ENCODE measurements at places on chromosomes 16 and 17. TPM values are rescaled to one million over a fixed set of nuclear protein-coding genes. Genes with fewer than 3 reads are reported as not detected.

DNA sequence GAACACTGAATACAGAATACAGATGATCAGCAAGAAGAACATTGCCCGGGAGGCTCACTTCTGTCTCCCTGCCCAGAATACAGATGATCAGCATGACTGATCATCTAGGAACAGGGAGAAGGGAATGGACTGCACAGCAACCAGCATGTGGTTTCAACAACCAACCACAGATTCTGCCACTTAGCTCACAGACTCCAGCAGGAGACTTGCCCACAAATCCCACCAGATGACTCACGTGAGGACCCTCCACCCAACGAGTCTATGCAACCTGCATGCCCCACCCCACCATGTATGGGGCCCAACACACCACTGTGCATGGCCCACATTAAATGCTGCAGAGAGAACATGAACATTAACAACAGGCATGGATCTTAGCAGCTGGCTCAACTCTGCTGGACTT, 36.1 kb upstream of the ALOX12 start:
- H3K27me3 ChIP-seq, result no peaks in the 10 kb centered on the region
- H3K4me1 ChIP-seq, result no peaks in the 10 kb centered on the region
- no peak for DNase-seq
- no peak overlapping the region for H3K27ac ChIP-seq
- no peaks in the 10 kb centered on the region for H3K36me3 ChIP-seq

- H3K4me1 ChIP-seq, result no peaks in the 10 kb centered on the region
- no peaks in the 10 kb centered on the region for H3K27me3 ChIP-seq
- DNase-seq, result no peak
- H3K36me3 ChIP-seq, result no peaks in the 10 kb centered on the region
- no peak overlapping the region for H3K27ac ChIP-seq
- no peak overlapping the region for H3K4me3 ChIP-seq
These were observed 130.3 kb downstream of the BRIP1 start for GRCh38 chr17:61733021-61733420.

- H3K27me3 ChIP-seq, result no peaks in the 10 kb centered on the region
- peaks cover 14% of the 10 kb centered on the region for H3K4me1 ChIP-seq
- H3K4me3 ChIP-seq, result no peak overlapping the region
- H3K27ac ChIP-seq, result no peak overlapping the region
- DNase-seq, result no peak
- H3K36me3 ChIP-seq, result no peaks in the 10 kb centered on the region
These were observed 31.3 kb downstream of the DCUN1D3 start for GRCh38 chr16:20868890-20869289.

The EVPL gene
- 0.07 TPM for total RNA-seq

The DPEP2 gene
- total RNA-seq, result 6.4 TPM

The SLC13A5 gene
- total RNA-seq, result not detected

DNA sequence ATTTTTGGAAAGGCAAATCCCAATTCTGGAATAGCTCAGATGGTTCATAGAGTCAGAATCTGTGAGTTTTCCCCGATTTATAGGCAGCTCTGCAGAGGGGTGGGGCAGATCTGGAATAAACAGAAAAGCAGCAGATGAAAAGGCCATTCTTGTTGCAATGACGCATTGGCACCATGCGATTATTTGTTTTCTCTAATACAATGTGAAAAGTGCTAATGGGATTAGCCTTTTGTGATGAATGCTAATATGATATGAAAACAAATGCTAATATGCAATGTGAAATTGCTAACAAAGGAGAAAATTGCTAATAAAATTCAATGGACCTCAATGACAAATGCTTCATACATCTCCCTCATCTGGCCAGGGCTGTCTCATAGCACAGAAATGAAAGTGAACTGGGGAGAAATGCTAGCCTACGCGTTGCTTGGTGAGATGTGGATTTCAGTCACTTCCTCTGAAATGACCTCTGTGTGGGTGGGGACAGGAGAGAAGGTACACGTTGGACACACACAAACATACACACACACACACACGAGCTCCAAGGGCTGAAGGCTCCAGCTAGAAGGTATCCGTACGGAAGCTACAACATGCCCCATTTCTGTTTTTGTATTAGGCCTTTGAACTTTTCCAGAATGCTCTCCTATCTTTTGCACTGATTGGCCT, 394.5 kb downstream of the XYLT1 start:
- no peaks in the 10 kb centered on the region for H3K36me3 ChIP-seq
- H3K4me3 ChIP-seq, result no peak overlapping the region
- DNase-seq, result no peak
- H3K4me1 ChIP-seq, result no peaks in the 10 kb centered on the region

- peak; percentile 85 for DNase-seq
- H3K36me3 ChIP-seq, result peaks cover 16% of the 10 kb centered on the region
- no peaks in the 10 kb centered on the region for H3K27me3 ChIP-seq
- peak within 1 kb of the TSS; percentile 73 for H3K27ac ChIP-seq
- H3K4me3 ChIP-seq, result peak within 1 kb of the TSS; percentile 69
These were observed at the start of gene ALG1 for GRCh38 chr16:5071681-5072333. Gene ALG1 (plus strand): TSS chr16:5071843. CDS start chr16:5071850, 7 bp downstream.

GRCh38 chr17:61225178-61225882, 174.3 kb upstream of the TBX2 start:
- H3K4me1 ChIP-seq, result peaks cover 24% of the 10 kb centered on the region
- DNase-seq, result no peak
- H3K27ac ChIP-seq, result no peak overlapping the region
- no peaks in the 10 kb centered on the region for H3K36me3 ChIP-seq
- H3K4me3 ChIP-seq, result no peak overlapping the region
- H3K27me3 ChIP-seq, result no peaks in the 10 kb centered on the region

GRCh38 chr17:42274812-42275526, 1.2 kb downstream of the STAT5B start:
- peak overlapping the region; percentile 75 for H3K4me3 ChIP-seq
- H3K4me1 ChIP-seq, result peaks cover 55% of the 10 kb centered on the region
- DNase-seq, result no peak
- H3K36me3 ChIP-seq, result no peaks in the 10 kb centered on the region
- no peaks in the 10 kb centered on the region for H3K27me3 ChIP-seq
- peak overlapping the region; percentile 85 for H3K27ac ChIP-seq

GRCh38 chr17:57560319-57560705, 184.8 kb downstream of the CCDC182 start:
- no peak for DNase-seq
- no peak overlapping the region for H3K27ac ChIP-seq
- no peak overlapping the region for H3K4me3 ChIP-seq
- H3K27me3 ChIP-seq, result no peaks in the 10 kb centered on the region
- H3K36me3 ChIP-seq, result peaks cover 5% of the 10 kb centered on the region

The FNDC8 gene
- 0.16 TPM for total RNA-seq

DNA sequence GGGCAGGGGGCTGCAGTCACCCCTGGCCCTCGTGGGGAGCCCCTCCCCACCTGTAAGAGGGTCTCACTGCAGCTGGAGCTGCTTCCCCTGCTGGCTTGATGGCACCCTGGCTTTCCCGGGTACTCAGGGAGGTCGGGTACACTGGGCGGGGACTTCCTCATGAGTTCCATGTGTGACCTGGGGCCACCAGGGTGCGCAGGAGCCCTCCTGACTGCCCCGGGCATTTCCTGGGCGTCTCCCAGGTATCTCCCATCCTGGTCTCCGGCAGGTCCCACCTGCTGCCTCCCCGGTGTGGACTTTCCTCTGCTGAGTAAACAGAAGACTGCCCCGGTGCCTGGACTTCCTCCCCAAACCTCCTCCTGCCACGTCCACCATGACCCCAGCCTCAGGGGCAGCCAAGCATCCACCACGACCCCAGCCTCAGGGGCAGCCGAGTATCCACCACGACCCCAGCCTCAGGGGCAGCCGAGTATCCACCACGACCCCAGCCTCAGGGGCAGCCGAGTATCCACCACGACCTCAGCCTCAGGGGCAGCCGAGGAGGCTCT, 40.9 kb downstream of the CBFA2T3 start:
- H3K27ac ChIP-seq, result no peak overlapping the region
- DNase-seq, result no peak
- H3K27me3 ChIP-seq, result peaks cover 30% of the 10 kb centered on the region
- H3K36me3 ChIP-seq, result no peaks in the 10 kb centered on the region
- no peak overlapping the region for H3K4me3 ChIP-seq
- no peaks in the 10 kb centered on the region for H3K4me1 ChIP-seq

The PPP1R27 gene
- total RNA-seq, result not detected

DNA sequence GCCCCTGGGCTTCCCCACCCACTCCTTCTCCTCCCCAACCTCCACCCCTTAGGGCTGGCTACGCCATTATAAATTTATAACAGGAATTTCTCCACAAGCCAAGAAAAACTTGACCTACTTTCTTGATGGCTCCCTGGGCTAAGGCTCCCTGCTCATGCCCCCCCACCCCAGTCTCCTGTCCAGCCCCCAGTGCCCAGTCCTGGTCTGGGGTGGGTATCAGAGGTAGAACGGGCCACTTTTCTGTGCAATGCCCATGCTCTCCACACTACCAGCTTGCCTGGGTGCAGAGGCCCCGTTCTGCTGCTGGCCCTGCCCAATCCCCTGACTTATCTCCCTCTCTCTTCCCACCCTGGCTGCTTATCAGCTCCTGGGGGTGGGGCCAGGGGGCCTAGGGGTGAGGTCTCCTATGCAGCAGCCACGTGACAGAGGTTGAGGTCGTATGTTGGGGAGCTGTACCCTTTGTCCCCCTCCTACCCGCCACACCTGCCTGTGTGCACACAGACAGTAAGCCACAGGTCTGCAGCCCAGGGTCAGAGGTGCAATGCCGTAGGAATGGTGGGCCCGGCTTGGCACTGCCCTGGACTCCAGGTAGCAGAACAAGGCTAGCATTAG, 10.1 kb downstream of the THRA start:
- no peak for DNase-seq
- H3K4me3 ChIP-seq, result no peak overlapping the region
- H3K36me3 ChIP-seq, result peaks cover 11% of the 10 kb centered on the region
- peak overlapping the region; percentile 43 for H3K27ac ChIP-seq
- no peaks in the 10 kb centered on the region for H3K27me3 ChIP-seq
- H3K4me1 ChIP-seq, result peaks cover 64% of the 10 kb centered on the region

The SPATA22 gene
- not detected for total RNA-seq

- H3K36me3 ChIP-seq, result no peaks in the 10 kb centered on the region
- DNase-seq, result peak; percentile 76
- H3K27me3 ChIP-seq, result no peaks in the 10 kb centered on the region
- peaks cover 27% of the 10 kb centered on the region for H3K4me1 ChIP-seq
- peak overlapping the region; percentile 68 for H3K4me3 ChIP-seq
These were observed 892 bp downstream of the ABCC1 start for GRCh38 chr16:15950161-15950854.

DNA sequence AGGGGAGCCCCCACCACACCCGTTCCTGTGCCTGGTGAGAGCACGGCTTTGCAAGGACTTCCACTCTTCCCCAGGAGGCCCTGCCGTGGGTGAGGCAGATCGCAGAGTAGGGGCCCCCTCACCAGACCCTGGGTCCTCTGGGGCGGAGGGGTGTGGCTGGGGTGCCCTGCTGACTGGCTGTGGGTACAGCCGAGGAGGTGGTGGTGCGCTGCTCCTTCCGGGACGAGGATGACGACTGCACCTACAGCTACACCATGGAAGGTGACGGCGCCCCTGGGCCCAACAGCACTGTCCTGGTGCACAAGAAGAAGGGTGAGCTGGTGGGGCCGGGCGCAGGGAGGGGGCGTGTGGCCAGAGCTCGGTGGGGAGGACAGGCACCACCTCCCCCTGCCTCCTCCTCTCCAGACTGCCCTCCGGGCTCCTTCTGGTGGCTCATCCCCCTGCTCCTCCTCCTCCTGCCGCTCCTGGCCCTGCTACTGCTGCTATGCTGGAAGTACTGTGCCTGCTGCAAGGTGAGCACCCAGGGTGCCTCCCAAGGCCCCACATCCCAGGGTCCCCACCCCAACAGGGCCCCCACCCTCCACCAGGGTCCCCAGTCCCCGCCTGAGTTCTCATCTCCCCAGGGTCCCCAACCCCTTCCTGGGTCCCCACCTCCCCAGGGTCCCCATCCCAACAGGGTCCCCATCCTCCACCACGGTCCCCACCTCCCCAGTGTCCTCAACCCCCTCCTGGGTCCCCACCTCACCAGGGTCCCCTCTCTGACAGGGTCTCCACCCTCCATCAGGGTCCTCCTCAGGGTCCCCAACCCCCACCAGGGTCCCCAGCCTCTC, 16.1 kb downstream of the ITGB4 start:
- no peaks in the 10 kb centered on the region for H3K27me3 ChIP-seq
- H3K4me1 ChIP-seq, result no peaks in the 10 kb centered on the region
- H3K4me3 ChIP-seq, result no peak overlapping the region
- no peak for DNase-seq
- no peaks in the 10 kb centered on the region for H3K36me3 ChIP-seq
- H3K27ac ChIP-seq, result no peak overlapping the region

The TAC4 gene
- total RNA-seq, result not detected

DNA sequence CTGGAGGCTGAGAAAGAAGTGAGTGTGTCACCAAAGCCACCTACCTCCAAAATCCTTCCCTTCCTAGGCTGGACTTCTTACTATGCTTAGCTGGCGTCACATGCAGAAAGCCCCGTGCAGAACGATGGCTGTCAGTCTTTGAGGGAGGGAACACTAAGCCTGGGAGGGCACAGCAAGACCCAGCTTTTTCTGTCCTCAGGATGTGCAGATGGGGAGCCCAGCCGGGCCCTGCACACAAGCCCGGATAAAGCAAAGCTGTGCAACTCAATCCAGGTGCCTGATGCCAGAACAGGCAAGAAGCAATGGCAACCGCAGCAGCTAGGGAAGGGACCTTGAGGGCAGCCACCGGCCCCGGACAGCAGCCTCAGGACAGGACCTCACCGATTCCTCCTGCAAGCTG, 13.9 kb upstream of the USP36 start:
- H3K4me3 ChIP-seq, result no peak overlapping the region
- no peaks in the 10 kb centered on the region for H3K27me3 ChIP-seq
- no peak overlapping the region for H3K27ac ChIP-seq

GRCh38 chr17:32936894-32937500, 9.0 kb downstream of the TMEM98 start:
- no peak overlapping the region for H3K4me3 ChIP-seq
- no peaks in the 10 kb centered on the region for H3K27me3 ChIP-seq
- no peaks in the 10 kb centered on the region for H3K36me3 ChIP-seq
- H3K27ac ChIP-seq, result no peak overlapping the region
- DNase-seq, result peak; percentile 39

The SPATA33 gene
- total RNA-seq, result 16.9 TPM

The HS3ST2 gene
- total RNA-seq, result not detected

- H3K4me3 ChIP-seq, result no peak overlapping the region
- H3K36me3 ChIP-seq, result no peaks in the 10 kb centered on the region
- no peaks in the 10 kb centered on the region for H3K27me3 ChIP-seq
- DNase-seq, result no peak
These were observed 373.0 kb upstream of the DYNLRB2 start for GRCh38 chr16:80167657-80168390.

The KRT17 gene
- 0.35 TPM for total RNA-seq

GRCh38 chr16:89981414-89981813, 32.9 kb downstream of the DEF8 start:
- H3K4me1 ChIP-seq, result no peaks in the 10 kb centered on the region
- no peaks in the 10 kb centered on the region for H3K27me3 ChIP-seq
- H3K36me3 ChIP-seq, result peaks cover 57% of the 10 kb centered on the region
- no peak for DNase-seq
- H3K4me3 ChIP-seq, result no peak overlapping the region

DNA sequence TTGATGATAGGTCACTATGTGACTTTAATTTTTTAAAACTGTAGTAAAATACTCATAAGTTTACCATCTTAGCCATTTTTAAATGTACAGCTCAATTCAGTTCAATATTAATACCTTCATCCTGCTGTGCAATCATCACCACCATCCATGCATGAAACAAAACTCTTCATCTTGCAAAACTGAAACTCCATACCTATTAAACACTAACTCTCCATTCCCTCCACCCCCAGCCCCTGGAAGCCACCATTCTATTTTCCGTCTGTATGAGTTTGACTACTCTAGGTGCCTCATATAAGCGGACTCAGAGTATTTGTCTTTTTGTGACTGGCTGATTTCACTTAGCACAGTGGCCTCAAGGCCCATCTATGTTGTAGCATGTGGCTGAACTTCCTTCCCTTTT, 9.4 kb upstream of the CNEP1R1 start:
- H3K36me3 ChIP-seq, result no peaks in the 10 kb centered on the region
- H3K4me1 ChIP-seq, result no peaks in the 10 kb centered on the region
- H3K27me3 ChIP-seq, result no peaks in the 10 kb centered on the region
- DNase-seq, result no peak

The CCL15 gene
- not detected for total RNA-seq

The C16orf54 gene
- total RNA-seq, result 32.3 TPM

All from CD8-positive, alpha-beta memory T cell (primary cell).